ENCODE measurements at places on chromosomes 4 and X.

GRCh38 chrX:68183612-68184214 lies 249.6 kb downstream of the OPHN1 start:
- DNase-seq = no peak

DNA sequence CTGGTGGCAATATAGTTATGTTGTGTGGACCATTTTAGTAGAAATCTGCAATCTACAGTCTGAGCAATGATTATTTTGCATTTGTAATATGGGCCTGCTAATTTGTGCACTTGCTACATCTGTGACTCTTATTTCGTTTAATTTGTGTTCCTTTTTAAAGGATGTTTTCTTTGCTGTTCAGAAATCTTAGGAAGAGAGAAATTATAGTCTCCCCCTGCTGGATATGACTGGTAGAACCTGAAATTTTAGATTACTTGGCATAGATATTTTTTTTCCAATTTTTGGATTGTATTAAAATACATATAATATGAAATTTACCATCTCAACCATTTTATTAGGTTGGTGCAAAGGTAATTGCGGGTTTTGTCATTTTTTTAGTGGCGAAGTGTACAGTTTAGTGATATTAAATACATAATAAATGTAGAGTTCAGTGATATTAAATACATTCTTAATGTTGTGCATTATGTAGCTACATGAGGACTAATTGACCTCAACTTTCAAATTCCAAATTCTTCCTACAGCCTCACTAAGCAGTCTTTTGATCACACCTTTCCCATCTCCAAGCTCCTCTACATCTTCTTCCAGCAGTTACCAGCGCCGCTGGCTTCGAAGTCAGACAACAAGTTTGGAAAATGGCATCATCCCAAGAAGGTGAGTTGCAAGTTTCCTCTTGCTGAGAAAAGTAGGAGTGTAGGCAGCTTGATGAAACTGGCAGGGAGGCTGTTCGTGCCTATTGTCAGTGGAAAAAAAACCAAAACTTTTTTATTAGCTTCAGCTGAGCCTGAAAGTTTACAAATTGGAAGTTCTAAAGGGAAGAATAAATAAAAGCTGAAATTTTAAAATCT lies 82.2 kb downstream of the FNIP2 start:
- DNase-seq = no peak

DNA sequence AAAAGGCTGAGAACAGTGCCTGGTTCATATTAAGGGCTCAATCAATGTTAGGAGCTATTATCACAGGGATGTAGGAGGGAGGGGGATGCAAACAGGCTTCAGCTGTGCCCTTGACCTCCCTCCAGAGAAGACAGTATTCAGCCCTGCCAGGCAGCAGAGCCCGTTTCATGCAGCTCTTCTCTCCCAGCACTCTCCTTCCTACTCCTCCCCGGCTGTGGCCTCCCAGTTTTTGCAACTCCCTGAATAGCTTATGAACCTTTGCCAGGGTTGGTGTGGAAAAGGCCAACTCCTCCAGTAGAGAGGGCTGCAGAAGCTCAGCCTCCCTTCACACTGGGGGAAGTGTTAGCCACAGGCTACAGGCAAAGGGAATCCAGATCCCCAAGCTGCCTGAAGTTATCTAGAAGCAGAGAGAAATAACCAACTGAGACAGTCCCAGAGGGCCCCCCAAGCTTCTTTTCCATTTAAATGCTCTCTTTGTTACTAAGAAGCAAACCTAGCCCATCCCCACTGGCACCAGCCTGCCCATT lies 31.7 kb upstream of the APLN start:
- no peak for DNase-seq

- DNase-seq = no peak
Observed at GRCh38 chr4:102427371-102427998, 73.7 kb upstream of the NFKB1 start.

- DNase-seq = no peak
Observed at GRCh38 chrX:110228453-110228852, 89.4 kb downstream of the AMMECR1 start.

GRCh38 chr4:54548831-54549460 lies 108.8 kb upstream of the KIT start:
- DNase-seq = no peak

DNA sequence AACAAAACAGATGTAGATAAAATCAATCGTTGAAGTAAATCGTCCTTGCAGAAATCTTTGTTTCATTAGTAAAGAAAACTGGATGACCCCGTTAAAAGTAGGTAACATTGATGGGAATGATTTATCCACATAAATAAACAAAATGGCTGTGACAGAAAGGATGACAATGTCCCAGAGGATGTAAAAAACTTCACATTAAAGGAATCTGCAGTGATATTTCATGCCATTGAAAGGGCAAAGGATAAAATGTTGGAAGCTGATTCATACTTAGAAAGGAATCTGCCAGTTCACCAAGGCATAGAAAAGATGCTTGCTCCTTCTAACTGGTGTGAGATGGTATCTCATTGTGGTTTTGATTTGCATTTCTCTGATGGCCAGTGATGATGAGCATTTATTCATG lies 24.2 kb upstream of the EPGN start:
- no peak for DNase-seq

DNA sequence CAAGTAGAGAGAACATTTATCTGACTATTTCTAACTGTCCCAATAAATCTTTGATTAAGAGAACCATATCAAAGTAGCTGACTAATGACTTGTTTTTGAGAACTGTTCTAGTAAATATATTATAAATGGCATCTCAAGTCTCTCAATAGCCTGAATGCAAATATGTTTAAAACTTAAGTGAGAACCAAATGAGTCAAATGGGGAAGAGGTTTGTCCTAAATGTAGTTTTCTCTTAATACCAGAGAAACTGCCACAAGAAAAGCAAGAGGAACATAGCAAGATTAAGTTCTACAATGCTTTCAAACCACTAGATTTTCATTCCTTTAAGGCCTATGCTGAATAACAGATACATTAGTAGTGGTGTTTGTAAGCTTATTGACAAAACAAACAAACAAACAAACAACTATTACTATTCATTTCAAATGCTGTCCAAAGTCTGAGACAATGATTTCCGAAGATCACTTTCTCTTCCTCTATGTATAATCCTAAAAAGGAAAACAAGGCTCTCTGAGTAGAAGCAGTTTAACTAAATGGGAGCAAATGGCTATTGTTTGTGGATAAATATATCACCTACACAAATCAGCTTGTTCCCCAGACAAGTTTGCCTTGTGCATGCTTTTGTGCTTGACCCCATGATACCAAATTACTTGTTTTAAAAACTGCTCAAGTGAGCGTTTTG lies 408.4 kb upstream of the EMCN start:
- no peak for DNase-seq

DNA sequence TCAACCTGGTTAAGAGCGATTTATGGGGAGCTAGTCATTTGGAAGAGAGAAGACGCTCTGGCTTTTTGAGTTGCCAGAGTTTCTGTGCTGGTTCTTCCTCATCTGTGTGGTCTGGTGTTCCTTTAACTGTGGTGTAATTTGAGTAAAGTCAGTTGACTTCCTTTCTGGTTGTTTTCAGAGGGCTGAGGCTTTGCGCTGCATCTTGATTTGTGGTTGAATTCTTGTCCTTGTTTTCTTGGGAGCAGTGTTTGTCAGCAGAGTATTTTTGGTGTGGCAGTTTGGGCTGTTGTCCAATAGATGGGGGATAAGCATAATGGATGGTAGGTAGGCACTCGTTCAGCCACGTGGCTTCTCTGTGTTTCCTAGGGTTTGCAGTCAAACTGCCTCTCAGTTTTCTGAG lies 2143.2 kb upstream of the TENM3 start:
- DNase-seq = no peak

- no peak for DNase-seq
Observed at GRCh38 chr4:147037069-147037468, 91.4 kb upstream of the TTC29 start.

GRCh38 chr4:73762409-73762808 lies 22.0 kb downstream of the CXCL8 start:
- no peak for DNase-seq

DNA sequence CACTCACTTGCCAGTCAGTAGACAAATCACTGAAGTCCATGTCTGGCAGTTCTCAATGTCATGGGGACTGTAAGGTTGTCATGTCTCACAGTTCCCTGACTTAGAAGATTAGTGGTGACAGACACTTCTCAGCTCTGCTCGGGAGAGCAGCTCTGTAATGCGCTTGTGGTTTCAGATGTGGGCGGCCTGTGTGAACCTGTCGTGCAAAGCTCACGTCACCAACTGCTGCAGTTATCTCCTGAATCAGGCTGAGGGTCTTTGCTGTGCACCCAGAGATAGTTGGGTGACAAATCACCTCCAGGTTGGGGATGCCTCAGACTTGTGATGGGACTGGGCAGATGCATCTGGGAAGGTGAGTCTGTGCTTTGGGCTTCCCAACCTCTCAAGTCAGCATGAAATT lies at the start of gene IL9R:
TSS of gene IL9R (plus strand) at position 261 of the 400 bp plus-strand sequence. CDS start at position 325, 64 bp downstream.
- DNase-seq = peak; percentile 69

DNA sequence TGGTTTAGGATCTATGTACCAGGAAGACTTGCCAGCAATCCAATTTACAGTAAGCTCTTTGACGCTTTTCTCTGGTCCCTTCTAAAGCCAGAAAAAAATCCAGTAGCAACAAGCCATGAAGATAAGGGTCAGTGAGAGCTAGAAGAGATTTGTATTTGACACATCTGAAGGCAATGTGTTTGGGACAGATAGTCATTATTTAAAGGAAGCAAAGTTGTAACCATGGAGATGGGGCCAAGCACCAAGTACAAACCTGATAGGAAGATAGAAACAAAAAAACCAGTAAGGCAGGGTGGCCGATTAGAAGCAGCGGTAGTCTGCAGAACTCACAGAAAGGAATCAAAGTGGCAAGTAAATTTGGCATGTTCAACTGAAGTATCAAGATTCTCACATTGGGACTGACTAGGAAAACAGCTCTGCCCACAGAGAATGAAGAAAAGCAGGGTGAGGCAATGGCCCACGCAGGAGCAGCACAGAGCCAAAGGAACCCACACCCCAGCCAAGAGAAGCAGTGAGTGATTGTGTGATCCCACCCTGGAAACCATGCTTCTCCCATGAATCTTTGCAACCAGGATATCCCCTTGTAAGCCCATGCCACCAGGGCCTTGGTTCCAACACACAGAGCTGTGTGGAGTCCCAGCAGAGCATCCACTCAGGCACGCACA lies 12.9 kb upstream of the C4orf54 start:
- no peak for DNase-seq

DNA sequence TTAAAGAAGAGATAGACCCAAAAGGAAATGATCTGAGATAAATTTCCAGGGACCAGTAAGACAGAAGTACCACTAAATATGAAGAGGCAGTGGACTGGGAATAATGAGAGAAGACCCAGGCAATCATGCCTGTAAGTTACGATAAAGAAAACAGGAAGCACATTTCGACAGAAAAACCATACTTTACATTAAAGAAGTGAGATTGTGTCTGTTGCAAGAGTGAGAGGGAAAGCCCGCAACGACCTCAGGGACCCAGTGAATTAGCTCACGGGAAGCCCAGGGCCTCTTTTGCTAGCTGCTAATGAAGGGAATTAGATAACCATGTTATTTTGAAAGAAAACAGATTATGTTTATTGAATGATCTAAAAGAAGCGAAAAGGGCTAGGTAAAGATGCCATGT lies 28.9 kb upstream of the ACSL1 start:
- no peak for DNase-seq

DNA sequence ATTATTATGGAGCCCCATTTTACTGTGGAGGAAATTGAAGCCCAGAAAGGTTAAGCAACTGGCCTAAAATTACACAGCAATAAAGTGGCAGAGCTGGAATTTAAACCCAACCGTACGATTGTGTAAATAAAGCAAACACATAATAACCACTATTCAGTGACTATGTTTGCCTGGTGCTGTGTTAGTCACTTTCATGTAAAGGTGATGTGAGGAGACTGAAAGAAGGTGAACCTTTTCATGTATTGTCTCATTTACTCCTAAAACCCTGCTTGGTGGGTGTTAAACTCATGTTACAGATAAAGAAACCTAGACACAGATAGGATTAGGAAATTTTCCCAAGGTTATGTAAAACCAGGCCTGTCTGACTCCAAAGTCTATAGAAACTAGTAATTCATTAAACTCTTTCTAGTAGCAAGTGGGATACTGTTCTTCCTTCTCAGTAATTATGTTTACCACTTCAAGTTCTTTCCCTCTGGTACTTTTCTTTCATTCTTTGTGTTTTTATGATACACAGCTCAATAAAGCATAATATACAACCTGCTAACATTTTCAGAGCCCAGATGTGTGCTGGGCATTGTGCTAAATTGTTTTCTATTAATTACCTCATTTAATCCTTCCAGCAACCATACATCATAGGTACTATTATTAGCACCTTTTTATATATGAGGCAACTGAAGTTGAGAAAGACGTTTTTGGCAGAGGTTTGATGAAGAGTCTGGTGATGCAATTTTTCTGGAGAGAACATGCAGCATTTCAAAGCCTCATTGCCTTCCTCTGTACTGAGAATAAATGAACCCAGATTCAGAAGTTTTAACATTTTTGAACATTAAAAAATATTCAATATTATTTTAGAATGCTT lies 202.7 kb downstream of the SPRY1 start:
- no peak for DNase-seq

DNA sequence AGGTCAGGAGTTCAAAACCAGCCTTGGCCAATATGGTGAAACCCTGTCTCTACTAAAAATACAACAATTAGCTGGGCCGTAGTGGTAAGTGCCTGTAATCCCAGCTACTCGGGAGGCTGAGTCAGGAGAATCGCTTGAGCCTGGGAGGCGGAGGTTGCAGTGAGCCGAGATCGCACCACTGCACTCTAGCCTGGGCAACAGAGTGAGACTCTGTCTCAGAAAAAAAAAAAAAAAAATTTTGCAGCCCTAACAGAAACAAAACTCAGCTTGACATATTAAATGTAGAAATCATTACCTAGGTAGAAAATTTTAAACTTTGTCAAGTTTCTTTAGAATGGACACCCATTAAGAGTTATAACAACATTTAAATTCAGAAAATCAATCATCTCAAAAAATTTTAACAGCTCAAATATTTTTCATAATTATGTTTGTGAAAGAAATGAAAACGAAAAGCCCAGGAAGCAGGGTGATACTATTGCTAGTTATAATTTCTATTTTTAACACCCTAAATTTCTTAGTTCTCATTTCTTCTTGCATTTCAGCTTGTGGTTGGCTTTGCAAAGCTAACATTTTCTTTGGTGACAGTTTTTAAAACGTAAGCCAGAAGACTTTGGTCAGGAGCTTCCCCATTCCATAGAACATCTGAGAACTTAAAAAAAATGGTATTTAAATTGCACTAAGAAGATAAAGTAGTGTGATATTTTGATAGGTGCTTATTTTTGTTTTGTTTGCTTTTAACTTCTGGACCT lies 33.3 kb upstream of the RBBP7 start:
- DNase-seq = no peak

GRCh38 chr4:151173871-151174270 lies 74.4 kb downstream of the RPS3A start:
- DNase-seq = no peak

DNA sequence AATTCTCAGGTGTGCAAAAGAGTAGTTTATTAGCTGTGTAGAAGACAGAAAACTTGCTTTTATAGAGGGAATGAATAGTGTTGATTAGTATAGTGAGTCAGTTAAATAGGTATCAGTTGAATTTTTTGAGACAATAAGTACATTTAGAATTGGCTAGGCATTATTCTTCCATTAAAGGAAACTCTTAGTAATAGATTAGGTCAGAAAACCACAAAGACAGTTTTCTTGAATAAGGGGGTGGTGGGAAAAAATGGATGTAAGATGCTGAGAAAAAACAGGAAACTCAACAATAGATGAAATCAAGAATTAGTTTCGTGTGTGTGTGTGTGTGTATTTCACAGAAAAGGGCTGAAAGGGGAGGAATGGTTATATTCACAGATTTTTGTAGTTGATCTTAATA lies 16.8 kb downstream of the CD38 start:
- no peak for DNase-seq

GRCh38 chr4:81491943-81492342 lies 20.2 kb upstream of the RASGEF1B start:
- no peak for DNase-seq

GRCh38 chr4:184713887-184714286 lies 20.0 kb downstream of the CENPU start:
- no peak for DNase-seq

All from activated naive CD8-positive, alpha-beta T cell treated with anti-CD3 and anti-CD28 coated beads, Interleukin-2, amount 10 ng/mL, durations not matched to agents 7 days and 5 days (primary cell).